Foreskin keratinocyte (primary cell): ENCODE measurements at places on chromosomes 1 and 21. TPM values are rescaled to one million over a fixed set of nuclear protein-coding genes. Genes with fewer than 3 reads are reported as not detected.

The CTSK gene
- 6.1 and 7.2 TPM in 2 replicates for total RNA-seq

The ERRFI1 gene
- total RNA-seq = 98.3 and 108 TPM in 2 replicates

The KLF18 gene
- total RNA-seq = not detected in 2 replicates

The DHRS3 gene
- total RNA-seq = 2.6 and 6.4 TPM in 2 replicates

The NGF gene
- 0.20 and 2.2 TPM in 2 replicates for total RNA-seq

The CASQ1 gene
- not detected in 2 replicates for total RNA-seq

The GBP6 gene
- 0.20 and 0.39 TPM in 2 replicates for total RNA-seq

The GPR25 gene
- total RNA-seq = not detected in 2 replicates

GRCh38 chr1:235883261-235883927 is 16.7 kb upstream of the LYST start:
- DNase-seq = peak; percentile 67

GRCh38 chr1:21337454-21337927 is 47.2 kb upstream of the ECE1 start:
- no peak for DNase-seq

DNA sequence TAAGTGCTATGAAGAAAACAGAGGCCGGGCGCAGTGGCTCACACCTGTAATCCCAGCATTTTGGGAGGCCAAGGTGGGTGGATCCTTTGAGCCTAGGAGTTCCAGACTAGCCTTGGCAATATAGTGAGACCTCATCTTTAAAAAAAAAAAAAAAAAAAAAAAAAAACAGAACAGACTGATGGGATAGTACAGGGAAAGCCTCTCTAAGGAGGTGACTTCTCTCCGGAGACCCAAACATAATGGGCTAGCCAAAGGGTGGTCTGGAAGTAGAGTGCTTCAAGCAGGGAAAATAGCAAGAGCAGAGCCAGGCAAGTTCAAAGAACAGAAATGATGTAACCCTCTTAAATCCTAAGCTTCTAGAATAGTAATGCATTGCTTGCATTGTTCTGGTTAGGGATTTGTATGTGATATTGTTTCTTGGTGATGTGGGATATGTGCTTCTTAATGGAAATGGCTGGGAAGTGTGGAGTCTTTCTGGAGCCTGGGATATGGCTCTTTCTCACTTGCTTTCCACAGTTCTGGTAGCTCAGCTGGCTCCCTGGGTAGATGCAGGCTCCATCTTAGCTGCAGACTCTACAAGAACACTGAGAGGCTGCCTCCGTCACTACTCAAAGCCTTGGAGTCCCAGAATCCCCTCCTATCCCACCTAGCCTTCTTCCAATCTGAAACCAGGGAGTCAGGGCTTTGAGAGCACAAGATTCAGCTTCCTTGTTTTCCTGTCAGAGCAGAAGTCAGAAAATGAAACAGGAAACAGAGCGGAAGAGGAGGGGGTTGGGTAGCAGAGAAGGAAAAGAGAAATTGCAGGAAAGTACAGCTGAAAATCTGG is 1.9 kb upstream of the PIGV start:
- no peak for DNase-seq

- DNase-seq = no peak
These were observed 67.7 kb upstream of the WNT4 start for GRCh38 chr1:22210636-22211035.

DNA sequence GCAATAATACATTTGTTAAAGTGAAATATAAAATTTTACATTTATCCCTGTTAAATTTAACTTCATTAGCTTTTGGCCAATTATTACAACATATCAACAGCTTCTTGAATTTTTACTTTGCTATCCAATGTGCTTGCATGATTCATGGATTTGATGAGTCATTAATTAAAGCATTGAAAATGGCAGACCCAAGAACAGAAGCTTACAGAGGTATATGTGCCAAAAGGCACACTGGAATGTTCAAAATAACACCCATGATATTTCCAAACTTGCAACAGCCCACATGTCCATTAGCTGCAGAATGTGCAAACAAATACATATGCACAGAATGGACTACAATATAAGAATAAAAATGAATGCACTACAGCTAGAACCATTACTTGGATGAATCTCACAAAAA is 76.4 kb upstream of the MAN1A2 start:
- peak; percentile 37 for DNase-seq

DNA sequence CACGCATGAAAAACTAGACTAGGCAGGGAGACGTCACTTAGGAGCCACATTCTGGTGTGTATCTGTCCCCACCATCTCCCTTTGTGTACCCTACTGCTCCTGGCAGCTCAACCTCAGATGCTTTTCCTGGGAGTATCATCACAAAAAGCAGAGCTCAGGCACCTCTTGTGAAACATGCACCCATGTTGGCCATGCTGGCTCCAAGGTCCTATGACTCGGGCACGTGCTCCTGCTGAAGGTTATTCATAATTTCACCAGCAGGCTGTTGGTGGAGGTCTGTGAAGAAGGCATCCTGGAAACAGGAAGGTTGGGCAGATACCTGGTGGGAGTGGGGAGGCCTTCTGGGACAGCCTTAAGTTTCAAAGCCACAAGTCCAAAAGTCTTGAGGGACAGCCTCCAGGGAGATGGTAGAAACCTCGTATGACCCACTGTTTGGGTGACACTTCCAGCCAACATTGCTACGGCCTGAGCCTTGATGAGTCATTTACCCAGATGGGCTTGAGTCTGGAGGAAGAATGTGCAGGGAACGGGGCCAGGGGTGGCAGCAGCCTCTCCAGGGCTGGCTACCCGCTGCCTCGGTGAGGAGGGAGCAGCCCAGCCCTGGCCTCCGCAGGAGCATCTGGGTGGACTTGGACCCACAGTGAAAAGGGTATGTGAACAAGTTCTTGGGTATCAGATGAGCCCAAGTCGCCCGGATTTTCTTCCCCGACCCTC is 75.8 kb downstream of the PGBD5 start:
- no peak for DNase-seq

- no peak for DNase-seq
These were observed 210.3 kb downstream of the SETD4 start for GRCh38 chr21:35850029-35850428.

- DNase-seq = no peak
These were observed 651 bp downstream of the ZBTB8A start for GRCh38 chr1:32539584-32540571.

- peak; percentile 24 for DNase-seq
These were observed 14.4 kb upstream of the IFI6 start for GRCh38 chr1:27686223-27686990.

DNA sequence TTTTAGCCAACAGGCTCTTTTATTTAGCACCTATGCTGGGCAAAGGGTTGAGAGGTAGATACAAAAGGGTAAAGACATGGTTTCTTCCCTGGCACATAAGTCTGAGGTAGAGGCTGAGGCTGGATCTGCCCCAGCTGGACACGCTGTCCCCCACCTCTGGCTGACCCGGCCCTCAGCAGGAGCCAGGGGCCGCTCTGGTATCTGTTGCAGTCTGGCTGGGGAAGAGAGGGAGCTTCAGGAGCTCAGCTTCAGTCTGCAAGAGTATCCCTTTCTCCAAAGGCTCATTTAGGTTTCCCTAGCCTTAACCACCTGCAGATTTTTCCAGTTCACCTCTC is 14.2 kb downstream of the BLACAT1 start:
- DNase-seq = no peak

- no peak for DNase-seq
These were observed 163.6 kb downstream of the KCNT2 start for GRCh38 chr1:196444634-196445033.

- no peak for DNase-seq
These were observed 287.9 kb upstream of the FMN2 start for GRCh38 chr1:239803781-239804180.

DNA sequence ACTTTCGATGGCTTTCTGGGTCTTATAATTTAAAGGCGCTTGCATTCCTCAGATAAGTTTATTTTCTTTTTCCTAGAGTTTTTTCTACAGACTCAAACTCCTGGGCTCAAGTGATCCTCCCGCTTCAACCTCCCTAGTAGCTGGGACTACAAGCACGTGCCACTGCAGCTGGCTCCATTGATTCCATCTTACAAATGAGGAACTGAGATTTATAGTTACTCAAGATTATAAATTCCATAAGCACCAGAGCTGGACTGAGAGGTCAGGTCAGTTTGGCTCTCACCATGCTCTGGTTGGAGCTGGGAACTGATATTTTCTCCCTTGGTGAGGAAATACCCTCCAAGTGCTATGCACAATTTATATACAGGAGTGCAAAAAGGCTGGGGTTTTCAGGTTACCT is 13.4 kb upstream of the PRPF38B start:
- DNase-seq = no peak

DNA sequence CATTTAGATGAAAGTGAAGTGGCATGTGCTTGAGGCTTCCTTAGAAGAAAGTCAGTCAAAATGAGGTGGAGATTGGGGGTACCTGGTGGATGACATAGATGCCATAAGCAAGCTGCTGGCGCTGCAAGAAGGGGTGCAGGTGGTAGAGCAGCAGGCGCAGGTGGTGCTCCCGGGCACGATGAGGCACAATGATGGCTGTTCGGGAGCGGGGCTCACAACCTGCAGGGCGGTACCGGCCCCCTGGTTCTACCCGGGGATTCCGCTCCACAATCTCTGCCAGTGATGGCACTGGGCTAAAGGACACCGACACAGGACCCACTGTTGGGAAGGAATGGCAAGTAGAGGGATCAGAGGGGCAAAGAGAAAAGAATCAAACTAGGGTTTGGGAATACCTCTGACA is 2.4 kb downstream of the B4GALT3 start:
- DNase-seq = no peak

DNA sequence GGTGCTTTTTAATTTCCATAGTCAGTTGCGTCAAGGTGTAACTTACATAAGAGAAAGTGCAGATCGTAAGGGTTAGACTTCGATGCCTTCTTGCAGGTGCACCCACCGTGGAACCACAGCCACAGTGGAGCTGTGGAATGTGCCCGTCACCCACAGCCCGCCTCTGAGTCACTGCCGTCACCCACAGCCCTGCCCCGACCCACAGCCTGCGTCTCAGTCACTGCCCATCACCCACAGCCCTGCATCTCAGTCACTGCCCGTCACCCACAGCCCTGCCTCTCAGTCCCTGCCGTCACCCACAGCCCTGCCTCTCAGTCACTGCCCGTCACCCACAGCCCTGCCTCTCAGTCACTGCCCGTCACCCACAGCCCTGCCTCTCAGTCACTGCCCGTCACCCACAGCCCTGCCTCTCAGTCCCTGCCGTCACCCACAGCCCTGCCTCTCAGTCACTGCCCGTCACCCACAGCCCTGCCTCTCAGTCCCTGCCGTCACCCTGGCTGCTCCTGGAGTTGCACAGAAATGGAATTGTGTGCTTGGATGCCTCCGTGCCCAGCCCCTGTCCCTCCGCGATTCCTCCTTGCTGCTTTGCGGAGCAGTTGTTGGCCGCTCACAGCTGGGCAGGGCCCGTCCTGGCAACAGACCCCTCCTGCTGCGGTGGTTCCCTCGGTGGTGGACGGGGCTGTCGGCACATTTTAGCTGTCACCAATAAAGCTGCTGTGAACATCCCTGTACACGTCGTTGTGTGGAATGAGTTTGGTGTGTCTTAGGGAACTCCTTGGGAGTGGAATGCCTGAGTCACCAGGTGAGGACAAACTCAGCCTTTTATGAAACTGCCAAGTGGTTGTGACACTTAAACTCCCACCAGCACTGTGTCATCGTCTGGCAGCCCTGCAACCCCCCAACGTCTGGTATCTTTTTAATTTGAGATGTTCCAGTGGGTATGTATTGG is 44.9 kb upstream of the COL6A2 start:
- no peak for DNase-seq
